ENCODE measurements at places on chromosomes 1 and 21.

DNA sequence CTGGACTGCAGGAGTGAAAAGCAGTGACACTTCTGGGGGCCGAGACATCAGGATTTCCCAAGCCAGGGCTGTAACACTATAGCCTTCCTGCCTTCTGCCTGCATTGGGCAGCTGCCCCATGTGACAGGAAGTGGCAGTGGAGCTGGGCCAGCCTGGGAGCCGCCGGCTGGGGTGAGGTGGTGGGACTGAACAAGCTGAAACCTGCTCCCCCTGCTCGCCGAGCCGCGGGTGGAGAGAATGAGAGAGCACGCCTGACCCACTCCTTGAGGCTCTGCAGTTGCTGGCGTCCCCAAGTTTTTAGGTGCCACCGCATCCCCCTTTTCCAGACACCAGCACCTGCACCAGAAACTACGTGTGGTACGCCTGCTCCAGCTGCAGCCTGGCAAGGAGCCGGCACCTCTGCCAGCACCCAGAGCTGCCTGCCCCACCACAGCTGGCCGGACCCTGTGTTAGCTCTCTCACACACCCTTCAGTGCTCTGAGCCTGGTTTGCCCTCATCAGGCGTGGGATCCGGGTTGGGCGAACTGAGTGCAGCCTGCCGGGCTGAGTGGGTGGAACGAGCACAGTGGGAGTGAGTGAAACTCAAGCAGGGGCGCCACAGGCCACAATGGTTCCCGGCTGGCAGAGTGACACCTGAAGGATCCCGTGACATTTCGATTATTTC is 119.4 kb downstream of the AKT3 start:
- no peak for DNase-seq

DNA sequence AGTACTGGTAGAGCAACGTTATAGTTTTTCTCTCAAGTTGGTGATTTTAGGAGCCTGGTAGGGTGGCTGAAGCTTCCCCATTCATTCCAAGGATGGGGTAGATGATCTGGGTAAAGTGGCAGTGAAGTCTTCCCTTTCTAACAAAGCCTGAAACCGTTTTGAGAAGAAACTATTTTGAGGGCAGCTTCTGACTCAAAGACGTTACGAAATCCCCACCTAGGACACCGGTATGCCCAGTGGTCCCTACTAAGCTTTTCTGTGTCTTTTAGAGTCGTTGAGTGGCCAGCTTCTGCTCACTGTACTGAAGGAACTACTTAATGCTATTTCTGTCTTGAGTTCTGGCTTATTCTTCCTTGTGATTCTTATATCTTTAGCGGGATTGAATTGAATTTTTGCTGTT is 1.4 kb downstream of the WDTC1 start:
- DNase-seq, result no peak

DNA sequence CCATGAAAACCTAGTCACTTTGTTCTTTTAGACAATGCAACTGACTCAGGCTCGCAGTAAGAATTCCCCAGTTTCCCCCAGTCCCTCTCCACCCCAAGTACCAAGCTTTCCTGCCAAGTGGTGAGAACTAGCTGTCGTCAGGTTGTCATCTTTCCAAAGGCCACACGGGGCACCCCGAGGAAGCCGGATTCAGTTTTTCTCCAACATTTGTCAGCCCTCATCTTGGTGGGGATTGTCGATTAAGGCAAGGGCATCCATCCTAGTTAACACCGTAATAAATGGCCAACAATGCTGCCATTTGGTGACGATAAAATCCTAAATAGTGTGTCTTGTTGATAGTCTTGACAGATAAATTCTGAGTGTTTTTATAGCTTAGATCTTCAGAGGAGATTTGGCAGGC is 55.9 kb upstream of the PROX1 start:
- no peak for DNase-seq

- DNase-seq, result no peak
Measured at GRCh38 chr1:88401313-88401712, 282.8 kb upstream of the PKN2 start.

- no peak for DNase-seq
Measured at GRCh38 chr1:242426271-242426905, 98.1 kb downstream of the PLD5 start.

GRCh38 chr1:109822749-109823542 is 59.2 kb upstream of the EPS8L3 start:
- no peak for DNase-seq

DNA sequence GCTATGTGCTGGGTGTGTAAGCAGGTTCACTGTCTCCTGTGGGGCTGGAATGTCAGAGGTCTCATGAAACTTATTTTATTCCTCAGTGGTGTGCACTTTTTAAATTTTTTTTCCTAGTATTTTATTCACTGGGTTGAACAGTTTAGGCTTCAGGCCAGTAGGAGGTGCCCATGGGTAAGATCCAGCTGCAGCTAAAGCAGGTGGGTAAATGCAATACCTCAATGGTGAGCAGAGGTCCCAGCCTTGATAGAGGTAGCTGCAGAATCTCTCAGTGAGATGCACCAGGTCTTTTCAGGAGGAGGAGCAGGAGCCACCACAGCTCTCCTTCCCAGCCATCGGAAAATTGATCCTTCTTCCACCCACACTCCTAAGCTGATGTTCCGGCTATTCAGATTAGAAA is 12.6 kb upstream of the OR6N2 start:
- no peak for DNase-seq

- DNase-seq, result no peak
Measured at GRCh38 chr1:2137257-2138121, 57.1 kb downstream of the FAAP20 start.
